ENCODE measurements at places on chromosomes 2 and 18.

- no peak for DNase-seq
Observed at GRCh38 chr2:157439824-157440186, 4.1 kb downstream of the CYTIP start.

DNA sequence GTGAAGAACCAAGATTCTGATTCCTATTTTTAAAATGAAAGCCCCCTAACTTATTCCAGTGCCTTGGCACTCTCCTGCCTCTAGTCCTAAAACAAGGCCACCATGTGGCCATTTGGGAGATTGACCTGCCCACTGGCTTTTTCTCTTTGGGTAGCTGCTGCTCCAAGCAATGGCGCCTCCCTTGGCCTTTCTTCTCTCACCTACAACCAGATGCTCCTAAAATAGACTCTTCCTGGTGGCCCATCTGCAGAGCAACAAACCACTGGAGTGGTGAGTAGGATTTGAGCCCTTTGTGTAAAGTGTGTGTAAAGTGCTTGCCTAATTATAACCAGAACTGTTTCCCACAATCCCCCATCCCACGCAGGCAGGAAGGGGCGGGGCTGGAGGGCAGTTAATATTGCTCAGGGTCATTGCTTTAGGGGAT is 114.2 kb downstream of the FHOD3 start:
- peak; percentile 32 for DNase-seq

DNA sequence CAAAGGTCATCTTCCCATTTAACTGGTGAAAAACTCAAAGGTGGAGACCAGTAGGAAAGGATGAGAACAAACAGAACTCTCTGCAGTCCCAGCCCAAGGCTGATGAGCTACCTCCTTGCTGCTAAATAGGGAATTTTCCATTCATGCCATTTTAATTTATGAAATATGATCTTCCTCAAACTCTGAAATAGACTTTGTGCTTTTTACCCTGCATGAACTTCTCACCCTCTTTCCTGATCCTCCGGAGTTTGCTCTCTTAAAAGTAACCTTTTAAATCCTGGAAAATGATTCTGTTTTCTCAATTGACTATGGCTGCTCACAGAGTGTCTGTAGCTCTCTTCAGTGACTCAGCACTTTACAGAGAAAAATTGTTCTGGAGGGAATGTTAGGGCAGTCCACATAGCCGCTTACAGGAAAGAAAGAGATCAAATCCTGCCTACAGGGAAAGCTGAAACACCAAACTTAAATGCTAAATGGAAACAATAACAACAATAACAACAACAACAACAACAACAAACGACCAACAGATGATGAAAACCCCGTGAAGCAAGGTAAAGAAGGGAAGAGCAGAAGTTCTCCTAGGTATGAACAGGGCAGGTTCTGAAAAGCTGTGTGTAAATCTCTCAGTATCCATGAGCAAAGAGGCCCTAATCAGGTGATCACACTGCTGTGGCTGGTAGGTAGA is 79.8 kb upstream of the SESTD1 start:
- DNase-seq, result peak; percentile 26

DNA sequence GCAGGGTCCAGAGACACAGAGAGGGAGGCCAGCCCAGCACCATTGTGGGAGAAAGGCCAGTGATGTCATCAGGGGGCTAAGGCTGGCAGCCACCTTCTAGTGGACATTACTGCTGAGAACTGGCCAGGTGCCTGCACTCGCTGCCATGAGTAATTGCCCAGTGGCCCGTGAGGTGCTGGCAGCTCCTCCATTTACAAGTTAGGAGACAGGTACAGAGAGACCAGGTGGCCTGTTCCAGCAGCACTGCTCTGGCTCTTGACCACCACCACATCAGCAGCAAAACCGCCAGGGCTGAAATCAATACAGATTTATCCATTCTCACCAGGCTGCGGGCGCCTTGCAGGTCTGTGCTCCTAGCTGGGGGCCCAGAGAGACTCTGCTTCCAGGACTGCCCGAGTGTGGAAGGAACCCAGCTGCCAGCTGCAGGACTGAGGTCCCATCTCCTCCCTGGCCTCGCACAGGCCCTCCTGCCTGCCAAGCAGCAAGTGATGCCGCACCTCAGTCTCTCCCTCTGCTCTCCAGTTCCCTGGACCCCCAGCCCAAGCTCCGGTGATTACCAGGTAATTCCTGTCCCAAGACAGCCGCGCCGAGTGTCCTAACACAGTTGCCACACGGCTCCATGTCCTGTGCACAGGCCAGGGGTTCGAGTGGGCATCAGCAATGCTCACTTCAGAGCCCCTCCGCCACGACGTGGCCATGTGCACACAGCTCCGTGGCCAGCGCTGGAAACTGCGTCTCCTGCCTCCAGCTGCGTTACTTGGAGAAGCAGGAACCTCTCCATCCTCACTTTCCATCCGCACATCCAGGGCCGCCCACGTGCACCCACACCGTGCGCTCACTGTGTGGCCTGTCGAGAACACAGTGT is 101.0 kb upstream of the CTDP1 start:
- DNase-seq, result no peak

GRCh38 chr2:38159597-38159996 is 83.6 kb upstream of the CYP1B1 start:
- no peak for DNase-seq

DNA sequence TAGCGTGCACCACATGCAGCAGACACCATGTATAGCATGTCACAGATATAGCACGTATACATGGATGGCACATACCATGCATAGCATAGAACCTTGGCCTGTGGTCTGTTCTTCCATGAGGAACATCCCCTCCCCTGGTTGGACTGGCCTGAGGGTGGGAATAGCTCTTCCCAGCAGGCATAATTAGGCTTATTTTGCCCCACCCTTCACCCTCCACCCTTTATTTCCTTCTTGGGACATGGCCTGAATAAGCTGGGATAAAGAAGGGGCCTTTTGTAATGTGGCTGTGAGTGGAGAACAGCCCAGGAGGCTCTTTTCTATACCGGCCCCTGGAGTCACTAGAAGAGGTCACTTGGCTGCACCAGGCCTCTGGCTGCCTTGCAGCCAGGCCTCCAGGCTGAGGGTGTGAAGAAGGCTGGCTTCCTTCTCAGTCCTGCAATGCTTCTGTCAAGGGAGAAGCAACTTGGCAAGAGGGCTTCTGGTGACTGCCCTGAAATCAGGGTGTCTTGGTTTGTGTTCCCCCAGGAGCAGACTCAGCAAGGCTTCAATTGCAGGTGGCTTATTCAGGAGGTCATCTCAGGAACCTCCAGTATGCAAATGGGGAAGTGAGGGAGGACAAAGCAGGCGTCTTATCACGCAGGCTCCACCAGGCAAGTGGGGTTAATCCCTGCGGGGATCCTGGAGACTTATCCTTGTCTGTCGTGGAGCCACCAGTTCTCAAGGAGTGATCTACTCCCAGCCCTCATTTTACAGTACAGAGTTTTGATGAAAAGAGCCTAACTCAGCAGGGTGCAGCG is 68.2 kb downstream of the HS6ST1 start:
- DNase-seq, result peak; percentile 8

GRCh38 chr18:63241760-63242159 is 77.8 kb downstream of the BCL2 start:
- no peak for DNase-seq

GRCh38 chr18:44799907-44800421 is 119.3 kb downstream of the SETBP1 start:
- no peak for DNase-seq
